ENCODE measurements at places on chromosomes 12 and 14. TPM values are rescaled to one million over a fixed set of nuclear protein-coding genes. Genes with fewer than 3 reads are reported as not detected.

DNA sequence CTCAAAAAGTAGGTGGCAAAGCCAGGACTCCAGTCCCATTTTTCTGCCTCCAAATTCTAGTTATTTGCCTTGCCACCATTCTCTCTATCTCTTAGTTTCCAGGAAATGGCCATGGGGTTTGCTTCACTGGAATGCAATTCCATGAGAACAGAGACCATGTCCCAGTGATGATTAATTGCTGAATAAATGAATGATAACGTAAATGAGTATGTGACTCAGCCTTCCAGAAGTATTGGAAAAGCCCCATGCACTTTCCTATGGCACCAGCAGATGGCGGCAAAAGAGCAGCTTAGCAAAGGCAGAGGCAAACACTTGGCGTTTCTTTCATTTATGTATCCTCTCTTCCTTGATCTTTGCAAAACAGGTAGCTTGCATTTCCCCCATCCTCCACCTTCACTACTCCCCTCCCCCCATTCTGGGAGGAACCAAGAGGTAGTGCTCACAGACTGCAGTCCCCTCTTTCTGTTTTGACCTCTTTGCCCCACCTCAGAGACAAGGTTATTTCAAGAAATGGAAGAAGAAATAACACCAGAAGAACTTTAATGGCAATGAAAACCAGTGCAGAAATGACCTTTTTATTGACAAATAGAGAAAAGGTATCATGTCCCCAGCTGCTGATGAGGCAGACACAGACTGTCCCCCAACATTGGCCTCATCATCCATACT is 21.3 kb downstream of the TBX3 start:
- H3K36me3 ChIP-seq = no peaks in the 10 kb centered on the region
- H3K27me3 ChIP-seq = peaks cover 59% of the 10 kb centered on the region
- H3K27ac ChIP-seq = no peak overlapping the region
- H3K4me3 ChIP-seq = no peak overlapping the region
- peak; percentile 76 for DNase-seq

GRCh38 chr14:23123419-23123818 is 4.4 kb upstream of the CEBPE start:
- no peak overlapping the region for H3K27ac ChIP-seq
- peaks cover 13% of the 10 kb centered on the region for H3K4me1 ChIP-seq
- H3K27me3 ChIP-seq = no peaks in the 10 kb centered on the region
- DNase-seq = peak; percentile 32
- no peaks in the 10 kb centered on the region for H3K36me3 ChIP-seq

- DNase-seq = no peak
- H3K27ac ChIP-seq = no peak overlapping the region
- H3K36me3 ChIP-seq = no peaks in the 10 kb centered on the region
- no peak overlapping the region for H3K4me3 ChIP-seq
- no peaks in the 10 kb centered on the region for H3K4me1 ChIP-seq
Observed at GRCh38 chr12:76113800-76114757, 29.6 kb upstream of the NAP1L1 start.

GRCh38 chr12:49201595-49202295 is 12.9 kb upstream of the TUBA1A start:
- H3K27ac ChIP-seq = peak overlapping the region; percentile 95
- H3K27me3 ChIP-seq = no peaks in the 10 kb centered on the region
- H3K4me1 ChIP-seq = peaks cover 13% of the 10 kb centered on the region
- H3K4me3 ChIP-seq = no peak overlapping the region
- DNase-seq = peak; percentile 93

GRCh38 chr12:86367137-86367536 is 110.9 kb upstream of the MGAT4C start:
- no peak overlapping the region for H3K27ac ChIP-seq
- no peaks in the 10 kb centered on the region for H3K27me3 ChIP-seq
- H3K4me1 ChIP-seq = no peaks in the 10 kb centered on the region
- no peaks in the 10 kb centered on the region for H3K36me3 ChIP-seq

- no peaks in the 10 kb centered on the region for H3K4me1 ChIP-seq
- H3K4me3 ChIP-seq = no peak overlapping the region
- H3K27me3 ChIP-seq = no peaks in the 10 kb centered on the region
- H3K27ac ChIP-seq = no peak overlapping the region
- no peaks in the 10 kb centered on the region for H3K36me3 ChIP-seq
Observed at GRCh38 chr12:9032202-9032964, 43.0 kb downstream of the KLRG1 start.

- no peak overlapping the region for H3K27ac ChIP-seq
- peaks cover 8% of the 10 kb centered on the region for H3K4me1 ChIP-seq
- H3K27me3 ChIP-seq = peaks cover 51% of the 10 kb centered on the region
- no peak overlapping the region for H3K4me3 ChIP-seq
- DNase-seq = no peak
Observed at GRCh38 chr12:132319991-132320570, 9.3 kb downstream of the GALNT9 start.

- DNase-seq = no peak
- peaks cover 10% of the 10 kb centered on the region for H3K36me3 ChIP-seq
- H3K4me3 ChIP-seq = no peak overlapping the region
- peaks cover 7% of the 10 kb centered on the region for H3K4me1 ChIP-seq
- H3K27me3 ChIP-seq = no peaks in the 10 kb centered on the region
- H3K27ac ChIP-seq = no peak overlapping the region
Observed at GRCh38 chr12:68743356-68743755, 2.6 kb upstream of the SLC35E3 start.

DNA sequence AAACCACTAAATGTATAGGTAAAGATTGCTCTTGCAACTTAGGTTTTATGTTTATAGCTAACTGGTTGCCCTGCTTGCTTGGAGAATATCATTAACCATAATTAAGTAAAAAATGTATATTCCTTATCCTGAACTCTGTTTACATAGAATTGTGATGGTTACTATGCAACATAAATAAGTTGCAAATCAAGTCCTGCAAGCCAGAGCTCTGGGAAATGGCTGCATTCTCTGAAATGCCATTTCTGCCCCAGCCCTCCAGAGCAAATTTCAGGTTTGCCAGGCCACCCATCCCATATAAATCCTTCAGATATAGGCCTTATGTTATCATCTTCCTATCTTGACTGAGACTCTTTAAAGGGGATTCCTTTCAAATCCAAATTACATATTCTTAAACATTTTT is 118.4 kb upstream of the MYF6 start:
- no peak overlapping the region for H3K4me3 ChIP-seq
- no peaks in the 10 kb centered on the region for H3K4me1 ChIP-seq
- no peak for DNase-seq
- no peaks in the 10 kb centered on the region for H3K27me3 ChIP-seq
- no peaks in the 10 kb centered on the region for H3K36me3 ChIP-seq

- H3K36me3 ChIP-seq = peaks cover 17% of the 10 kb centered on the region
- H3K27me3 ChIP-seq = no peaks in the 10 kb centered on the region
- H3K27ac ChIP-seq = peak overlapping the region; percentile 97
- DNase-seq = peak; percentile 8
- peaks cover 16% of the 10 kb centered on the region for H3K4me1 ChIP-seq
- H3K4me3 ChIP-seq = peak overlapping the region; percentile 82
Observed at GRCh38 chr12:74538491-74539258, 1.0 kb downstream of the ATXN7L3B start.

DNA sequence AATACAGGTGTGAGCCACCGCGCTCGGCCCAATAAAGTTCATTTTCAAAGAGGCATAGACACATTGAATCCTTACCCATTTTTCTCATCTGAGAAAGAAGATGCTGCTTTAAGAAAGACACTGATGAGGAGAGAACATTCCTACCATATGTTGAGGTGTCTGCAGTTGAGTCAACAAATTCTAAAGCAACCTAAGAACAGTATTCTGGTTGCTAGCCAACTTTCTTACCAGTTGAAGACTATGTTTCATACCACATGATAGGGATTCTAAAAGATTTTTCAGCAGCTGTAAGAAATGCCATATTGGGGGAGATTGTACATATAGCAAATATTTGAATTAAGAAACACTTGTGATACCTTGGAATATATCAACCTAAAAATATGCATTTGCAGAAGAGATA is 160.1 kb downstream of the SRGAP1 start:
- no peaks in the 10 kb centered on the region for H3K27me3 ChIP-seq
- DNase-seq = no peak
- no peaks in the 10 kb centered on the region for H3K36me3 ChIP-seq
- no peak overlapping the region for H3K27ac ChIP-seq

- H3K27me3 ChIP-seq = no peaks in the 10 kb centered on the region
- H3K4me3 ChIP-seq = no peak overlapping the region
- H3K27ac ChIP-seq = no peak overlapping the region
- H3K4me1 ChIP-seq = no peaks in the 10 kb centered on the region
- DNase-seq = peak; percentile 11
- peaks cover 56% of the 10 kb centered on the region for H3K36me3 ChIP-seq
Observed at GRCh38 chr12:111488271-111488670, 82.5 kb downstream of the SH2B3 start.

GRCh38 chr14:91061056-91061887 is 831 bp upstream of the RPS6KA5 start:
- peak overlapping the region; percentile 88 for H3K27ac ChIP-seq
- H3K4me3 ChIP-seq = peak overlapping the region; percentile 52
- peaks cover 13% of the 10 kb centered on the region for H3K4me1 ChIP-seq
- no peaks in the 10 kb centered on the region for H3K27me3 ChIP-seq

DNA sequence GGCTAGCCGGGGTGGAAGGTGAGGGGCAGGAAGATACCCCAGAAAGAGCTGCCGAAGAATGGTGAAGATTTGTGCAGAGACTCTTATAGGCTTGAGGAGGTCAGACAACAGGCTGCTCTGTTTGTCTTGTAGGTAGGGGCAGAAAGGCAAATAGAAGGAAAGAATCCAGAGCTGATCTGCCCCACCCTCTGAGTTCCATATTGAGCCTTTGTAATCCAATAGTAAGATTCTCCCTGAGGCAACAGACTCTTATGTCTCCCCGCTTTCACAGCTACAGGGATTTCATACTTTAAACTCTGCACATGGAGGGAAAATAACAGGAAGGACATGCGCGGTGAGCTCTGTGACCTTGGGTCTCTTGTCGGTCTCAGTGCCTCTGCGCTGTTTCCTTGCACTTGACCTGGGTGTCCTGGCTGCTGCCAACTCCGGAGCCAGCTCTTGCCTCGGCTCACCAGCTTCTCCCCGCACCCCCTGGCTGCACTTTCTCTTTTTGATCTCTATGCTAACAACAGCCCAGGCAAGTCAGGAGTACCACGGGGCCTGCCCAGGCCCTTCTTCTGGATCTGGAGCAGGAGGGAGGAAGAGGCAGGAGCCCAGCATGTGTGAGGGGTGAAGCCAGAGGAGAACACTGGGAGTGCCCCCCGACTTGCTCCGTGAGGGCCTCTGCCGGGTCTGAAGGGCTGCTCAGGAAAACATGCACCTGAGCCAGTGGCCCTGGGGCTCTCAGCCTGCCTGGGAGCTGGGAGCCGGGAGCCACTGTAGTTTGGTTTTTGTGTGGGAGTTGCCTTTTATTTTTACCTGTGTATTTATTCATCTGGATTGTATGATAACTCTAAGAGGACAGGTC is 75.8 kb downstream of the PPP1R36 start:
- DNase-seq = no peak
- no peaks in the 10 kb centered on the region for H3K36me3 ChIP-seq
- no peak overlapping the region for H3K27ac ChIP-seq
- H3K4me3 ChIP-seq = no peak overlapping the region

SLC22A17 gene
- 15.5 TPM for total RNA-seq

ARHGDIB gene
- 37.9 TPM for total RNA-seq

PROX2 gene
- total RNA-seq = not detected

HVCN1 gene
- 5.6 TPM for total RNA-seq

SSTR1 gene
- total RNA-seq = under 0.01 TPM

DEGS2 gene
- total RNA-seq = 0.35 TPM

ZNF605 gene
- 14.9 TPM for total RNA-seq

HCAR2 gene
- total RNA-seq = not detected

IL31 gene
- not detected for total RNA-seq
